ENCODE measurements at places on chromosomes 1 and 21.

GRCh38 chr1:119647734-119648619, at the start of gene ZNF697:
ZNF697 (minus strand) TSS chr1:119648266; CDS start chr1:119626100, 22,166 bp downstream.
- no peak for DNase-seq

DNA sequence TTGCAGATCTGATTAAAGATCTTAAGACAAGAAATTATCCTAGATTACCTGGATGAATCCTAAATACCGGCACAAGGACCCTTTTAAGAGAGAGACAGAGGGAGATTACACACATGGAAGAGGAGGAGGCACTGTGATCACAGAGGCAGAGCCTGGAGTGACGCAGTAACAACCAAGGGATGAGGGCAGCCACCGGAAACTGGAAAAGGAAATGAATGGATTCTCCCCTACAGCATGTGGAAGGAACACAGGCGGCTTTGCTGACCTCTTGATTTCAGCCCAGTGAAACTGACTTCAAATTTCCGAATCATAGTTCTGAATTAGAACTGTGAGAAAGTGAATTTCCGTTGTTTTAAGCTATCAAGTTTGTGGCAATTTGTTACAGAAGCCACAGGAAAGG, 50.2 kb upstream of the IVNS1ABP start:
- DNase-seq: no peak

- DNase-seq: no peak
Observed at GRCh38 chr1:1602304-1602967, 2.5 kb upstream of the FNDC10 start.

- no peak for DNase-seq
Observed at GRCh38 chr1:231695439-231696255, 69.1 kb downstream of the DISC1 start.

DNA sequence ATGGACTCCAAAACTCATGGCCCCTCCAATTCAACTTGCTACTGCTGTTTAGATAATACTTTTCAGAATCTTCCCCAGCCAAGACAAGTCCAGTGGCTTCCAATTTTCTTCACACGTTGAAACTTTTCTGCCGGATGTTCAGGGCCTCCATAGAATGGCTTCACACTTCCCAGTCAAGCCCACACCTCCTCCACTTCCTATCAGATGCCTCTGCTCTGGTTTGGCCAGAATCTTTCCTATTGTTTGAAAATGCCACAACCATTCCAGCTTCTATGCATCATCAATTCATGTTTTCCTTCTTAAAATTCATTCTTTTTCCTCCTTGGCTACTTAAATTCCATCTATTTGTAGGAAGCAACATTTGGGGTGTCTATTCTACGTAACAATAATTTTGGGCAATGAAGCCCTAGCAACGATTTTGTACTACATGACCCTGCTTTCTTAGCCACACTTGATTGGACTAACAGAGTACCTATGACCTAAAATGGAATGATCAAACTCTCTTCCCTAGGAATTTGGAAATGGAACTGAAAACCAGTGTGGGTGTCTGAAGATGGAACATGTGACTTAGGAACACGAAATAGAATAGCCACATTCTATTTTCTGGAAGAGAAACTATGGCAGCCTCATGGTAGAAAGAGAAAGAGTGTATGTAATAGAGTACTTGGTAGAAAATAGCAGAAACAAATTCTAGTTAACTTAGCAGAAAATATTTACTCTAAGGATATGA, 74.1 kb upstream of the CNIH3 start:
- DNase-seq: no peak
